ENCODE measurements at places on chromosomes 12 and 14.

- DNase-seq = no peak
Observed at GRCh38 chr14:55976219-55976618, 142.0 kb upstream of the PELI2 start.

DNA sequence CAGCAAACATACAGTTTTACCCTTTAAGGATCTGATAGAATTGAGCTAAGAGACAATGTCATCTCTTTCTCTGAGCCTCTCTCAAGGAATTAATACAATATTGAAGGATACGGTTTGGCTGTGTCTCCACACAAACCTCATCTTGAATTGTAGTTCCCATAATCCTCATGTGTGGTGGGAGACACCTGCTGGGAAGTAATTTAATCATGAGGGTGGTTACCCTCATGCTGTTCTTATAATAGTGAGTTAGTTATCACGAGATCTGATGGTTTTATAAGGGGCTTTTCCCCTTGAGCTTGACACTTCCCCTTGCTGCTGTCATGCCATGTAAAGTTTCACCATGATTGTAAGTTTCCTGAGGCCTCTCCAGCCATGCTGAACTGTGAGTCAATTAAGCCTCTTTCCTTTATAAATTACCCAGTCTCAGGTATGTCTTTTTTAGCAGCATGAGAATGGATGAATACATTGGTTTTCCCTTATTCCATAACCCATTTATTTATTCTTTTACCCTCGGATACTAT lies 47.6 kb downstream of the TMEM30B start:
- no peak for DNase-seq

GRCh38 chr14:60648934-60649874 lies at the start of gene SIX1:
TSS of gene SIX1 (minus strand) at chr14:60649477. CDS start at chr14:60649189, 288 bp downstream.
- peak; percentile 53 for DNase-seq

DNA sequence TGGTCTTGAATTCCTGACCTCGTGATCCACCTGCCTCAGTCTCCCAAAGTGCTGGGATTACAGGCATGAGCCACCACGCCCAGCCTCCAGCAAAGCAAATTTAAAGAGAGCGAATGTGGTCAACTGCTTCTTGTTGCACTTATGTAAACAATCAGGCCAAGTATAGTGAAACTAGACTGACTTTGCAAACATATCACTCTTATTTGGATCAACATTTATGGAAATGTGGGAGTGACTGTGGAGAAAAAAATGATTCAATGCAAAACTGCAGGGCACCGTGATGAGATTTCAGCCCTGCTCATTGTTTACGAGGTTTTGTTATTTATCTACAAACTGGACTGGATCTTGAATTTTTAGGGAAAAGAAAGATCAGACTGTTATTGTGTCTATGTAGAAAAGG lies 28.1 kb downstream of the TMEM121 start:
- no peak for DNase-seq

GRCh38 chr12:46900734-46901463 lies 75.1 kb upstream of the SLC38A4 start:
- no peak for DNase-seq

GRCh38 chr12:101173197-101173749 lies 36.8 kb downstream of the SLC5A8 start:
- DNase-seq = no peak

DNA sequence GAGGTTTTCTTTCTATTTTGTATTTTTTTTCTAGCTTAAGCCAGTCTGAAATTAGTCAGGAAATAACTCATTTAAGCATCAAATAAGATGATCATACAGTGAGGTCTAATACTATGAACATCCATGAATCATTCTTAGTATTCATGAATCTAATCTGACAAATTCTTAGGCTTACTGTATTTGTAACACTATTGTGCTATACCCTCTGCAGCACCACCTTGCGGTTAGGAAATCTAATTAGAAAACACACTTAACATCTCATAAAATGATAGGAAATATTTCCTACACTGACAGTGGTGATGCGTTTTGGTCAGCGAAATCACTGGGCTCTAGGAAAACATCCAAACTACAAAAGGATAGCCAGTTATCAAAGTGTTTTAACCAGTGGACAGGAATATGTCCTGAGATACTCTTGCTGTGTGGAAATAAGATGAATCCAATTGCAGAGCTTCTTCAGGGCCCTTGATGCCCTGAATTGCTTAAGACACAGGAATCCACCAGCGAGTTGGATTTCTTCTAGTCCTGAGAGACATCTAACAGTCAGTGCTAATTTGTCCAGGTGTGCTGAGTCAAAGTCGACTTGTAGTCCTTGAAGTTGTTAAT lies 109.3 kb upstream of the MYF6 start:
- no peak for DNase-seq

- DNase-seq = no peak
Observed at GRCh38 chr14:31480156-31480555, 7.7 kb downstream of the GPR33 start.

GRCh38 chr12:23446746-23447145 lies 502.7 kb downstream of the SOX5 start:
- no peak for DNase-seq

DNA sequence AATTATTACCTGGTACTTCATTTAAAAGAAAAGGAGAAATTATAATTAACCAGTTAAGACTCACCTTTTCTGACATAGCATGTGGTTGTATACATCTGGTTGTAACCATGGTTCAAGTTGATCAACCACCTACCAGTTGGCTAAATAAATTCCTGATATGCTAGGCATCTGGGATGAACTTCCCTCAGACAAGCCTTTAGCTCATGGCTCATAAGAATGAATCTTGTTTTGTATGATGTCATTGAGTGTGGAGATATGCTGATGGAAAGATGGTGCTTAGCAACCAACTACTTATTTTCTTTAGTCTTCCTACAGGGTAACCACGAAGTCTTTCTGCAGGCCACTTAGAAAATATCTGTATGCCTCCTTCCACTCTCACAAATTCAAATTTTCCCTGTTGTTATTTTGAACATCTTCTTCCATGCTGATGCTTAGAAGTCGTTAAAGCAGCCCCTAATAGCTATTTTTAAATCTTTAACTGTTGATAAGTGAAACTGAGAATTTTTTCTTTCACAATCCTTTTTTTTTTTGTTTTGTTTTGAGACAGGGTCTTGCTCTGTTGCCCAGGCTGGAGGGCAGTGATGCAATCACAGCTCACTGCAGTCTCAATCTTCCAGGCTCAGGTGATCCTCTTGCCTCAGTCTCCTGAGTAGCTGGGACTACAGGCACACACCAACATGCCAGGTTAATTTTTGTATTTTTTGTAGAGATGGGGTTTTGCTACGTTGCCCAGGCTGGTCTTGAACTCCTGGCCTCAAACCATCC lies 51.9 kb upstream of the PTHLH start:
- DNase-seq = no peak

GRCh38 chr14:36928432-36928831 lies 244.0 kb downstream of the SLC25A21 start:
- DNase-seq = no peak

- DNase-seq = no peak
Observed at GRCh38 chr12:53336181-53336681, at the start of gene SP7. TSS of gene SP7 (minus strand) at chr12:53336354. CDS start at chr12:53335646, 708 bp downstream.

GRCh38 chr14:99737451-99737951 lies 53.4 kb downstream of the CYP46A1 start:
- DNase-seq = no peak

- no peak for DNase-seq
Observed at GRCh38 chr12:47868552-47869031, 36.2 kb downstream of the VDR start.

DNA sequence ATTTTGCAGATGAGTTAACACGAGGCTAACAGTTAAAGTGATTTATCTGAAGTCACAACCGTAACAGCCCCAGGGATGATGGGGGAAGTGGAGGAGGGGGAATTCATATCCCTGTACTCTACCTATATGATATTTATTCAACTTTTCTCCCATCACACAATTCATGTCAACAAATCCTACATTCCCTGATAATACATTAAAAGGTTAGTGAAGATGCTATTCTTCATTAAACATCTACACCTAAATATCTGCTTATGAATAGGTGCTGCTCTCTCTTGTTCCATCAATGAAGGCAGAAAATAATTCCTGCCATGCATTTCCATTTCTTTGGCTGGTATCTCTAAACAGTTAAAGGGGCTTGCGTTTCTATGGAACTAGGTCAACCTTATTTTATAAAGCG lies 6.8 kb downstream of the YBX3 start:
- DNase-seq = no peak

DNA sequence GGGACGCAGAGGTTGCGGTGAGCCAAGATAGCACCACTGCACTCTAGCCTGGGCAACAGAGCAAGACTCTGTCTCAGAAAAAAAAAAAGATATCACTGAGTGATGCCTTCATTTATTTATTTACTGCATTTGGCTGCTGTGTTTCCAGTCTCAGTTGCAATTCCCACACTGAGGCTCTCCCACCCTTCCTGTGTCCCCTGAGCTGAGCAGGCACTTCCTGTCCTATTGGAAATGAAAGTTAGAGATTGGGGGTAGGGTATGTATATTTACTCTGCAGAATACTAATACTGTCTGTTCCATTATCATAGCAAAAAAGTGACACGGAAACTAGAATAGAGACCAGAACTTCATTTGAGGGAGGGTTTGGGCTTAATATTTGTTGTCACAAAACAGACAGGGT lies 1.6 kb upstream of the RBMS2 start:
- DNase-seq = no peak

GRCh38 chr14:76827696-76828296 lies 1.6 kb downstream of the LRRC74A start:
- DNase-seq = no peak

- no peak for DNase-seq
Observed at GRCh38 chr14:50964683-50965390, 20.6 kb upstream of the PYGL start.

DNA sequence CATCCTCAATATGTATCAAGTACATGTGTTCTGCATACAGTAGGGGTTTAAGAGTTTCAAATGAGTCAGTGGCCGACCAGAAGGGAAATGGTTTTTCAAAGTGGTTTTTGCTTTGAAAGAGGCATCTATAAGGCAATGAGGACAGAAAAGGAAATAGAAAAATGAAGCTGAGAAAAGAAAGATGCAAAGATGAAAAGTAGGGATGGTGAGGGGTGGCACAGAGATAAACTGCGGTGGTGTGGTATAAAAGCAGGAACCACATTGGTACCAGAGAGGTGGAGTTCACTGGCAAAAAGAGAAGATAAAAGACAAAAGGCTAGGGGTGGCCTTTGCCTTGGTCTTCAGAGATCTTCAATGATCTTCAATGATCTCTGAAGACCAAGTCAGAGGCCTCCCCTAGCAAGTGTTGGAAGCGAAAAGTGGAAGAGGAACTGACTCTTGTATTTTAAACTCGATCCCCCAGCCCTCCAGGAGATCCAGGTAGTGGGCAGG lies 144.0 kb upstream of the KRR1 start:
- no peak for DNase-seq

DNA sequence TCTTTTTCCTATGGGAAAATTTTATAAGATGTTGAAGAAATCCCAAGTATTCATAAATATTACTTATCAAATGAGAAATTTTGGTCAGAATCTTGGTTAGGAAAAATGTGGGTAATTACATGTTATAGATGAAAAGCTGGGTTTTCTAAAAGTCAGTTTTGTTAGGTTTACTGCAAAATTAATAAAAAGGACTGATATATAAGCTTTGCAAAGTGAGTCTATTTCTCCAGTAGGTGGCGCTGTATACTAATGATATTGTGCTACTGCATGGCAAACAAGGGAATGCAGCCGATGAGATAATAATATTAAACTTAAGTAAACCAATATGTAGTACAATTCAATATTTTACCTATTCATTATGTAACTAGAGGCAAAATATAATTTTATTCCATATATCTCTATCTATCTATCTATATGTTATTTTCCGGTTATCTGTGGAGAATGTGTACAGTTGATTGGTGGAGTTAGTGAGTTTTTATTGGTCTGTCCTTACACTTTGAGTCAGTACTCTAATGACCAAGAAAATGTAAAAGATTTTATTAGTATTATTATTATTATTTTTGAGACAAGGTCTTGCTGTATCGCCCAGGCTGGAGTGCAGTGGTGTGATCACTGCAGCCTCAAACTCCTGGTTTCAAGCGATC lies 32.9 kb downstream of the MIPOL1 start:
- peak; percentile 68 for DNase-seq

DNA sequence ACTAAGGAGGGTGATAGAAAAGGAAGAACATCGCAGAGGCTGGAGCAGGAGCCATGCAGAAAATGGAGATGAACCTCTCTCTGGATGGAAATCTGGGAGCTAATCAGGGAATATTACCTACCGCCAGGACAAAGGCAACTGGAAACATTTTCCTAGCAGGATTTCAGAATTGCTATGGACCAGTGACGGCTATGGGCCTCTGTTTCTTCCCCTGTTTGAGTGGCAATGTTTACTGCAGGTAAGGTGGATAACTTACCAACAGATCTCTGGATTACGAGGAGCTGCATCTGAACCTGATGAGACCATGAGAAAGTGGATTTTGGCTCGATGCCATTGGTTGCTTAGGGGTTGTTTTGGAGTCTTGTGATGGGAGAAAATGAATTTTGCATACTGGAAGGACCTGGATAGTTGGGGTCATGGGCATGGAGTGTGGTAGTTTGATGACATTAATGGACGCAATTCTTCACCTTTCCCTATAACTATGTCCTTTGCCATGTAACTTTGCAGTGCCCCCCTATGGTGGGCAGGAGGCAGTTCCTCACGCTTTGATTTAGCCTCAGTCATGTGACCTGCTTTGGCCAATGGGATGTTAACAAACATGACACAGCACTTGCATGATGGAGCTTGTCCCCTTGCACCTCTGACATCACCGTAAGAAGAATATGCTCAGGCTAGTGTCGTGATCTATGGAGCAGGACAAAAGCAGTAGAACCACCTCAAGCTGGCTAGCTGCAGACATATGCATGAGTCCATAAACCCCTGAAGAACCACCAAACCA lies 51.1 kb downstream of the CALM1 start:
- no peak for DNase-seq

DNA sequence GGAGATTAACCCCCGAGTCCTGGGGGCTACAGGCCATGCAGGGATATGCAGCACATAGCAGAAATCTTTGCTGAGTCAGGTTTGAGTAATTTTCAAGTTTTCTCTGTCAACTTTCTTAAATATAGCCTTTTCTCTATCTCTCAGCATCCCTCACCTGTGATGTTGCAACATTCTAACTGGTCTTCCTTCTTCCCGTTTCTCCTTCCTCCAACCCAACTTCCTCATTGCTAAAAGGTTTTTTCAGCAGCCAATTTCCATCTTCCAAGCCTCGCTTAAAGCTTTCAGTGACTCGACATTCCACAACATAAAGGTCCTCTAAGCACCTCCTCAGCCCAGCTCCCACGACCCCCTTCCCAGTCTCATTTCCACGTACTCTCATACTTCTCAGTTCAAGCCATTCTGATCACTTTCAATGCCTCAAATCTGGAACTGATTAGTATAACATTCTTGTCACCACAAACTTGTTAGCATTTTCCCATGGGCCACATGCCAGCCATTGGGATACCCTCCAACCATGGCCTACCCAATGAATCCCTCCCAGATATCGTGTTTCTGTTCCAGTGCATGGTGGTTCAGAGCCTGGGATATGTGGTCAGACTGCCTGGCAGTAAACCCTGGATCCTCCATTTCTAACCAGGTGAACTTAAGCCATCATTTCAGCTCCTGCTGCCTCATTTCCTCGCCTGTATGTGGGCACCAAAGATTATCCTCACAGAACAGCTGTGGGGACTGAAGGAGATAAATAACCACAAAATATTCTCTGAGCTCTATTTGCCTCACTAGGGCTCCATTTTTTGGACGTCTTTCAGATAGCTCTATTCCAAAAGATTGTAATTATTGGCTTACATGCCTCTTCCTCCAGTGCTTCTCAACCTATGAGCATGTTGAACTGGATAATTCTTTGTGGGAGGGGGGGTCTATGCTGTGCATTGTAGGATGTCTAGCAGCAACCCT lies 65.8 kb downstream of the KCNK10 start:
- DNase-seq = no peak

Data from NCI-H2081 treated with DMSO at 0.1 percent for 48 hours (cell line).